ENCODE measurements at places on chromosomes 7 and 10. TPM values are rescaled to one million over a fixed set of nuclear protein-coding genes. Genes with fewer than 3 reads are reported as not detected.

Gene PDK4
- total RNA-seq = 6.4 TPM

Gene LIPM
- not detected for total RNA-seq

Gene FAM131B
- 79.7 TPM for total RNA-seq

Gene RFC2
- 15.7 TPM for total RNA-seq

Gene EPDR1
- total RNA-seq = 11.6 TPM

Gene RARRES2
- total RNA-seq = 12.0 TPM

Gene HYAL4
- not detected for total RNA-seq

Gene KCNMA1
- 49.2 TPM for total RNA-seq

Gene STOX1
- total RNA-seq = 6.4 TPM

Gene CYP2C19
- total RNA-seq = 0.25 TPM

Gene OR2A5
- not detected for total RNA-seq

Gene CRPPA
- 4.4 TPM for total RNA-seq

Gene SPDYE2B
- total RNA-seq = not detected

Gene OR2A42
- not detected for total RNA-seq

Gene FIS1
- 80.2 TPM for total RNA-seq

Gene SCART1
- total RNA-seq = 0.49 TPM

Gene NKX2-3
- under 0.01 TPM for total RNA-seq

Gene IL15RA
- under 0.01 TPM for total RNA-seq

Gene KNDC1
- 9.8 TPM for total RNA-seq

Gene TMEM60
- 8.9 TPM for total RNA-seq

Gene DRGX
- total RNA-seq = not detected

Gene CASTOR2
- 33.9 TPM for total RNA-seq

Gene SMKR1
- 2.2 TPM for total RNA-seq

Gene NACAD
- total RNA-seq = 8.9 TPM

Gene GPR15LG
- not detected for total RNA-seq

Gene PTPRZ1
- 359 TPM for total RNA-seq

Gene SUN3
- total RNA-seq = not detected

Gene C10orf53
- not detected for total RNA-seq

Gene CPA2
- total RNA-seq = not detected

Gene PRKAG2
- 24.8 TPM for total RNA-seq

Gene CYP26A1
- 22.9 TPM for total RNA-seq

Gene LRRD1
- 0.74 TPM for total RNA-seq

Gene RBP3
- total RNA-seq = not detected

Gene NRP1
- total RNA-seq = 76.5 TPM

Gene MLXIPL
- not detected for total RNA-seq

Gene ACTL6B
- total RNA-seq = 99.6 TPM

Gene CTNNA3
- 1.5 TPM for total RNA-seq

Gene TFEC
- total RNA-seq = 0.49 TPM

Gene BAIAP2L1
- 0.25 TPM for total RNA-seq

Gene AFAP1L2
- 7.1 TPM for total RNA-seq

Gene TMEM270
- not detected for total RNA-seq
